Suprapubic skin (tissue), 4 donors: ENCODE measurements at places on chromosomes 16 and 17. TPM values are rescaled to one million over a fixed set of nuclear protein-coding genes. Genes with fewer than 3 reads are reported as not detected.

GRCh38 chr16:67910158-67910557 is 17.1 kb downstream of the PSKH1 start:
- no peak for DNase-seq

DNA sequence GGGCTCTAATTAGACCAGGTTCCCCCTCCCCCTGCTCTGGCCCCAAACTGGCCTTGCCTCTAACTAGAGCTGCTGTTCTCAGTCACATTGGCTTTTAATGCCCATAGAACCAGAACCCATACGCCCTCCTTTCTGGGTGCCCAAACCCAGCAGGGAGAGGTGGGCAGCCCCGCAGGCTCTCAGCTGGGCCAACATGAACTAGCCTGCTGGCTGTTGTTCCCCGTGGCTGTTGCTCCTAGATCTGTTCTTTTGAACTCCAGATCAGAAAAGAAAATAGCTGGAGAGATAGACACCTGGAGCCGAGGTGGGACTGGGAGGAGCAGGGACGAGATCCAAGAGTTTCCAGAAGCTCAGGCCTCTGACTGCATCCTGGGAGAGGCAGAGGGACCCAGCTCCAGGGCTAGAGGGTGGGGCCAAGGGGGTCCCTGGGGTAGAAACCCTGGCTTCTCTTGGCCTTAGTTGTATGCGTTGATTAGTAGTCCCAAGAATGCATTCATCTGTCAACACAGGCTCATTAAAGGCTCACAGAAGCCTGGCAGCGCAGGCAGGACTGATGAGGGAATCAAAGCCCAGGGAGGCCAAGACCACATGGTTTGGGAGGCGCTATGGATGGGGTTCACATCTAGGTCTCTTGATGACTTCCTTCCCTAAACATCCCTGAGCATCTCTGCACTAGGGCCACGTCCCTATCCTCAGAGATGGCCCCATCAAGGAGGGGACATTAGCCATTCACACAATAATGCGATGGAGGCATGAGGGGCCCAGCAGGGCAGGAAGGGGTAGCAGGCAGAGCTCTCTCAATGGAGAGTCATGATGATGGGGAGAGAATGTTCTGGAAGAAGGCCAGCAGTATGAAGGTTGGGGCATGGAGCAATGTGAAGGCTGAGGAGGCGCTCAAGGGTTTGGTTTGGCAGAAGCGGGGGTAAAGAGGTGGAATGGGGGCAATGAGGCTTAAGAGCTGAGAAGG is 1.3 kb upstream of the CPSF4L start:
- no peak for DNase-seq

DNA sequence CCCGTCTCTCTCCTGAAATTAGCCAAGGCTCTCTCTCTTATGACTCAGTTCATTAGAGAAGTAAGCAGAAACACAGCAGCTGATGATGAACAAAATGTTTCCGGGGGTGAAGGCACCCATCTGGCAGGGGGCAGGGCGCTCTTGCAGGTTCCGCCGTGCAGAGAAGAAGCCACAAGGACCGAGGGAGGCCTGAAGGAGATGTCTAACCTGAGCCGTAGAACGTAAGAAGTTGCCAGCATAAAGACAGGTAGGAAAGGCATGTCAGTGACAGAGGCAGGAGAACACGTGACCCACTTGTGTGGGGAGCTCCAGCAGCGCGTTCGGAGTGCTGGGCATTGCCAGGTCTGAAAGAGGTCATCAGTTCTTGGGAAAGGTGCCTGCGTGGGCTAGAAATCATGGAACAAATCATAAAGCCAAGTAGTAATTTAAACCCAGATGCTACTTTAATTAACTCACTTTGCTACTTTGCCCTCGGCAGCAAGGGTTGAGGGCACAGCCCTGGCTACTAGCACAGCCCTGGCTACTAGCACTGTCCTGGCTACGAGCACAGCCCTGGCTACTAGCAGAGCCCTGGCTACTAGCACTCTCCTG is 198.6 kb downstream of the RPTOR start:
- no peak for DNase-seq

GRCh38 chr16:11074131-11074530 is 129.8 kb downstream of the CLEC16A start:
- no peak for DNase-seq

DNA sequence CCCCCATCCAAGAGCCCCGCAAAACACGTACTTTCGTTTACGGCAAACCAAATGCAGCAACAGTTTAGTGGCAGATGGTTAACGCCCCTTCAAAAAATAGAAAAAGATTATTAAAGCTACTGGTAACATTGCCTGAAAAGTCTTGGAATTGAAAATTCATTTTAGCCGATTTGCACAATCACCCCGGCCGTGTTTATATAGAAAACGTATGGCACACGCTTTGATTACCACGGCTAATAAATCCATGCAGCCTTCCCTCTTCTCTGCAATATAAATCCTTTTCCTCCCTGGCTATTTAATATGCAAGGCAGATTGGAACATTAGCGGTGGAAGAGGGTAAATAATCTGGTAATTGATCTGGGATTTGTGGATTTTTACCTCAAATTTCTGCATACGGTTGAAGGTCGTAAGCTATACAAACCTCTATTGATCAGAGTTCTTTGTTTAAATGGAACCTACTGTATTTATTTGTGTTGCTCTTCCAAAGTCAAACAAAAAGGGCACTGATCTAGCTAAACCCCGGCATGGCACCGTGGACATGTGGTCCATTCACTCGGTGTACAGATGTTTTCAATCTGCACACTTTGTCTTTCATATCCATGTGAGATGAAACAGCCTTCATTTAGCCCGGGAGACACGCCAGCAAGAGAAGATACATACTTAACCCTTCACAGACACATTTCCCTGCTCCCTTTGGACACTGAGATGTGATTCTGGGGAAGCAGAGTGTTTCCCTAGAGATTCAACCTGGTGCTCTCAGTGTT is 238.1 kb upstream of the MAF start:
- no peak for DNase-seq

DNA sequence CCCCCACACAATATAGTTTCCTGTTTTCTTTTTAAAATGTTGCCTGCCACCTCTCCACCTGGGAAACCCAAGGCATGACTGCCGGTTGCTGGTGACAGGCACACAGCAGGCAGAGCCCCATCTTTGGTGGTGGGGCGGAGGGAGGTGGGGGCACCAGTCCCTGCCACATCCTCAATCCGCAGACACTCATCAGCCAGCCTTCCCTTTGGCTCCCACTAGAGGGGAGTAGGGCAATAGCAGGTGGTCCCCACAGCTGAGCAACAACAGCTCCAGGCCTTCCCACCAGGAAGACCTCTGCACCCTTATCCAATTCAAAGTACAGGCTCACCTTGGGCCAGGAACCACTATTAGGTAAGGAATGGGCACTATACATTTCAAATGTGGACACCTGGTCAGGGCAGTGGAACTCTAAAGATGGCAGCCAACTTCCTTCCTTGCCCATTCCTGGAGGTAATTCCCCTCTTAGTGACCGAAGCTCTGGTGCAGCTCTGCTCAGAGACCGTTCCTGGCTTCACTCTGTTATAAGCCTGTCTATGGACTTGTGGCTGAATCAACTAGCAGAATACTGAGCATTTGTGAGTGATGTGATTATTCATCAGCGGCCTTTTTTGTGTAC is 13.9 kb downstream of the RECQL5 start:
- no peak for DNase-seq

- DNase-seq, result no peak
Measured at GRCh38 chr16:3076577-3076976, 11.1 kb downstream of the IL32 start.

DNA sequence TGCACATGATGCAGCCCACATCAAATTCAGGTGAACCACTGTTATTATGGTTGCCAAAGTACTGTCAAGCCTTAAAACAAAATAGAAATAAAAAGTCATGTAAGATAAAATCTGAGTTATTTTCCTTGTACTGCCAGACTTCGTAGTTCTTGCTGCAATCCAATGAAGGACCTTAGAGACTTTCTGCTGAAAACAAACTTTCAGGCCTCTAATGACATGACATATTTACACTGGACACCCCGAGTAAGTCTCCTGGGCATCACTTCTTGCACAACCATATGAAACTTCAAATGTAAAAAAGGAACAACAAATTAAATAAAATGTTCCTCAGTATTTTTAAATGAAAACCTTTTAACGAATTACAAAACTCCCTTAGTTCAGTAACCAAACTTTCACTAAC is 66.7 kb downstream of the TOX3 start:
- DNase-seq, result no peak

DNA sequence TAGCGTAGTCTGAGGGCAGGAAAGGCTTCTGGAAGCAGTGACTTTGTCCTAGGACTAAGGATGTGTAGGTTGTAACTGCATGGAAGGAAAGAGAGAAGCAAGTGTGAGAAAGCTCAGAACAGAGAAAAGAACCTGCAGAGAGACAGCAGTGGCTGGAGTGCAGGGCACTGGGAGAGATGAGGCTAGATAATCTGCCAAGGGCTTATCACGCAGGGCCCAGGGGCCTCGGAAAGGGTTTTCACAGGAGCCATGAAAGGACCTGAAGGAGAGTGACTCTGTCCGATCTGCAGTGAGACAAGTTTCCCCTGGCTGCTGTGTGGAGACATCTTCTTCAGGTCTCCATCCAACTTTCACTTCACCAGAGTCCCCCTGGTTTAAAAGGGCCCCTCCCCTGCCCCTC is 7.1 kb upstream of the SRCAP start:
- DNase-seq, result no peak

DNA sequence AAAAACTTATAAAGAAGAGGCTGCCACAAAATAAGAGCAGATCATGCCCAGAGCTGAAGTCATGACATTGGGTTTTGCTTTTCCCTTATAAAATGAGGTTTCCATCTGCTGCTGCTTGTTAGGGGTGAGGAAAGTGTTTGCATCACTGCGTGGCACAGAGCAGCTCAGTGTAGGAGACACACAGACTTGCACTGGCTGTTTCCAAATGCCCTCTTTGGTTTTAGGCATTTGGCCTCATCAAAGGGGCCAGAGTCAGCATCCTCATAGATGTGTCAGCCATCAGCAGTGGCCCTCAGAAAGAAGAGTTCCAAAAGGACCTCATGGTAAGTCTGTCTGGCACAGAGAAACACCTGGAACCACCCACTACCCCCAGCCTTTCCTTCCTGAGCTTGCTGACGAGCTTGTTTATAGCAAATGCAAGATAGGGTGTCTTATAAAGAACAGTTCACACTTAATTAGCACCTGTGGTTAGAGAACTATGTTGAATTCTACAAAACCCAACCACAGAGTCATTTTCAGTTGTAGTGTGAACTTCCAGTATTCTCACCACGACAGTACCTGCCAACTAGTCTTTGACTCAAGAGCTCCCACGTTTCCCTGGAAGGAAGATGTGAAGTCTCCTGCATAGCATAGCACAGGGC is 17.0 kb downstream of the VWA3A start:
- no peak for DNase-seq

- DNase-seq, result no peak
Measured at GRCh38 chr16:30927789-30928378, 4.5 kb downstream of the FBXL19 start.

- DNase-seq, result no peak
Measured at GRCh38 chr16:2278956-2279800, 11.3 kb upstream of the RNPS1 start.

- DNase-seq, result no peak
Measured at GRCh38 chr16:30769379-30770089, 7.4 kb downstream of the RNF40 start.

DNA sequence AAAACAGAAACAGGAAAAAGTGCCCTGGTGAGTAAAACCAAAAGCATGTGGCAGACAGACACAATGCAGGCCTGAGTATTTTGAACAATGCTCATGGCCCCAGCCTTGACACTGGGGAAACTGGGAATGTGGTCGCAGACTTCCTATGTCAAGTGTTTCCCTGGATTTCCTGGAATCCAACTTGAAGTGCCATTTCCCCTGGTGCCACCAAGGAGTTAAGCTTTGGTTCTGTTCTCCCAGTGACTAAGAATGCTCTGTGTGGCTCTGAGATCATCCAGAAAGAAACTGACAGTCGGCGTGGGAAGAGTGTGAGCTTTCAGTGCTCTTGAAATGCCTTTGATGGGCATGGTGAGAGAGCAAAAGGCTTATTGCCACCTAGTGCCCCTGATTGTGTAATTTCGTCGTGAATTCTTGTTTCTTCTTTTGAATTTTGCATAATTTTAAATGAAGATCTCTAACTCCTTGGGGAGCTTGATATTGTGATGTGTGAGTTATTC is 96.0 kb downstream of the YPEL2 start:
- DNase-seq, result no peak

DNA sequence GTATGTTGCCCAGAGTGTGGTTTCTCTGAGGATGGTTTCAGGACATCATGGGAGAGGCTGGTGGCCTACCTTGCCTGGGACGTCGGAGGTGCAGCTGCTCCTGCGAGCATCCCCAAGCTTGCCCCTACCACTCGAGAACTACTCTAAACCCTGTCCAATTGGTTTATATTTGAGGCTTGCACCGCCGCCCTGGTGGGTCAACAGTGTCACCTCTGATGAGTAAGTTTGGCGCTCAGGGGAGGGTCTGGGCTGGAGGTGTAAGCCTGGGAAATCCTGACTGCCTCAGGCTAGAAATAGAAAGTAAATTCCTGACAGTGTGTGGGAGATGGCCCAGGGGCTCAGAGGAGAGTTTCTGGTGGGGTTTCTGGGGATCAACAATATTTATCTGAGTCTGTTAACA is 48.2 kb downstream of the CCDC42 start:
- DNase-seq, result no peak

DNA sequence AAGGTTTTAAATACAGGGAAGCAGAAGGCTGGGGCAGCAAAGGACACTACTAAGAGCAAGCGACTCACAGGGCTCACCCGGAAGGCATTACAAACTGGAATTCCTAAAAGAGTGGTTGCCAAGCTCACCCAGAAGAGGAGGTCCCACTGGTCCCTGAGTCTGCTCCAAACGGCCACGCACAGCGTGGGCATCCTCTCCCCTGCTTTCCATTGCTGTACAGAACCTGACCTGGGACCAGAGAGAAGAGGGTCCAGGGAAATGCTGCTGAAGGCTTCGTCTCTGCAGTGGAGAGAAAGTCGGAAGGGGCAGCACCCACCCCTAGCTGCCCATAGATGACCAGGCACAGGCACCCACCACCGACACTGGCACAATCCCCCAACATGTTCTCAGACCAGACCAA is 67.2 kb downstream of the ADCY9 start:
- DNase-seq, result no peak

DNA sequence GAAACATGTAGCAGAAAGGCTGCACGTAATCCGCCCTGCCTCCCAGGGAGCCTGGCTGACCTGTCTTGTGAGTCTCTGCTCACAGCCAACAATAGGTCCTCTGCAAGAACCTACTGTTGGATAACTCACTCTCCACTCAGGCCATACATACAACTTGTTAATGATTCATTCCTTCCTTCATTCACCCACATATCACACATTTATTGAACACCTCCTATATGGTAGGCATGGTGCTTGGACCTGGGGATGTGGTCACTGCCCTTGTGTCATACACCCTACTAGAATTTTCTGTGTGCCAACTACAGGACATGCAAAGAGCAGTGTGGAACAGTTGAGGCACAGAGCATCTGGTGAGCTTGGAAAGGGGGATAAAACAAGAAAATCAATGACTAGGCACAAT is 28.1 kb upstream of the HNF1B start:
- DNase-seq, result no peak

C17orf67 gene
- total RNA-seq, result 3.7 TPM

SMIM22 gene
- total RNA-seq, result not detected

TNK1 gene
- total RNA-seq, result 25.1 TPM

G6PC1 gene
- total RNA-seq, result not detected

ATP1B2 gene
- 0.76 TPM for total RNA-seq

LHX1 gene
- total RNA-seq, result not detected

CETP gene
- 0.72 TPM for total RNA-seq

C16orf46 gene
- 0.57 TPM for total RNA-seq

FNDC8 gene
- not detected for total RNA-seq
